Naive B cell (primary cell): ENCODE measurements at places on chromosomes 16 and 17.

DNA sequence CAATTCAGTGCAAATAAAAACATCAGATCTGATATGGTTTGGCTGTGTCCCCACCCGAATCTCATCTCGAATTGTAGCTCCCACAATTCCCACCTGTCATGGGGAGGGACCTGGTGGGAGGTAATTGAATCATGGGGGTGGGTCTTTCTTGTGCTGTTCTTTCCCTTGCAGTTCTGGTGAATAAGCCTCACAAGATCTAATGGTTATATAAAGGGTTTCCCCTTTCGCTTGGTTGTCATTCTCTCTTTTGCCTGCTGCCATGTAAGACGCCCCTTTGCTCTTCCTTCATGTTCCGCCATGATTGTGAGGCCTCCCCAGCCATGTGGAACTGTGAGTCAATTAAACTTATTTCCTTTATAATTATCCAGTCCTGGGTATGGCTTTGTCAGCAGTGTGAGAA, 68.9 kb upstream of the NFAT5 start:
- no peak for DNase-seq

GRCh38 chr17:7058831-7059447, 15.0 kb upstream of the SLC16A11 start:
- no peak for DNase-seq

GRCh38 chr17:72470734-72471133, 349.9 kb downstream of the SOX9 start:
- DNase-seq, result no peak

DNA sequence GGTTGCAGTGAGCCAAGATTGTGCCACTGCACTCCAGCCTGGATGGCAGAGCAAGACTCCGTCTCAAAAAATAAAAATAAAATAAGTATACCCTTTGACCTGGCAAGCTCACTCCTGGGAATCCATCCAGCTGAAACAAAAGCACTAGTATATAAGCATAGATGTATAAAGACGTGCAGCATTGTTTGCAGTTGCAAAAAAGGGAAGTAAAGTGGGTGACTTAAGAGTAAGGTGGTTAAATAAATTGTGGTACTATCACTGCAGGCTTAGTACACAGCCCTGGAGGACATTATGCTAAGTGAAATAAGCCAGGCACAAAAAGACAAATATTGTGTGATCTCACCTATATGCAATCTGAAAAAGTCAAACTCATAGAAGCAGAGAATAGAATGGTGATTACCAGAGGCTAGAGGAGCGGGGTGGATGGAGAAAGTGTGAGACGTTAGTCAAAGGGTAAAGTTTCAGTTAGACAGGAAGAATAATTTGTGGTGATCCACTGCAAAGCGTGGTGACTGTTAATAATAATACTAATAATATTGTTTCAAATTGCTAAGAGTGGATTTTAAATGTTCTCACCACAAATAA, 113.0 kb downstream of the MYO1D start:
- DNase-seq, result no peak

- DNase-seq, result no peak
These were observed 9.4 kb downstream of the SNX20 start for GRCh38 chr16:50671644-50672260.

DNA sequence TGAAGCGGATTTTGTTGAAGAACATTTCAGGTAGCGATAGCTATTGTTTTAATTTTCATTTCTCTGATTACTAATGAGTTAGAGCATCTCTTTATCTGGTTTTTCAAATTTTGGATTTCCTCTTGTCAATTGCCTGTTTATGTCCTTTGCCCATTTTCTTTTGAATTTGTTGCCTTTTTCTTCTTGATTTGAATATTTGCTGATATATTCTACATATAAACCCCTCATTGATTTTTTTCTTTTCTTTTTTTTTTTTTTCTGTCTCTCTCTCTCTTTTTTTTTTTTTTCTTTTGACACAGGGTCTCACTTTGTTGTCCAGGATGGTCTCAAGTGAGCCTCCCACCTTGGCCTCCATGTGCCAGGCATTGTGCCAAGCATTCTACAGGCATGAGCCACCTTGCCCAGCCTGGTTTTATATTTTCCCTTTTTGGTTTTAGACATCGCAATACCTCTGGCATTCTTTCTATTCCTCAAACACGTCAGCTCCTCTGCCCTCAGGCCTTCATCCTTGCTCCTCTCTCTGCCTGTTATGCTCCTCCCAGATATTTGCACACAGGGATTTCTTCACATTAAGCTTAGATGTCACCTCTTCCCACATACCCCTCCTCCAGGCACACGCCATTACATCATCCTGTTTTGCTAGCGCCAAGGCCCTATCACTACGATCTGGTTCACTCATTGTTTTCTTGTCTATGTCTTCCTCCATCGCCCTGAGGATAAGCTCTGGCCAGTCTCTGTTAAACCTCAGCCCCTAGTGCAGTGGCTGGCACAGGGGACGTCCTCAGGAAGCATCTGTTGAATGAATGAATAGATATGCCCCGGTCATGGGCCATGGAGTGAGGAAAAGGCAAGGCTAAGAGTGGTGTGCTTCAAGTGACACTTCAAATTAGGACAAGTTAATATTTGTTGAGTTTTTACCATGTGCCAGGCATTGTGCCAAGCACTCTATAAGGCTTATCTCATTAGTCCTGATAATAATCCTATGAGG, 8.6 kb downstream of the SARM1 start:
- no peak for DNase-seq

DNA sequence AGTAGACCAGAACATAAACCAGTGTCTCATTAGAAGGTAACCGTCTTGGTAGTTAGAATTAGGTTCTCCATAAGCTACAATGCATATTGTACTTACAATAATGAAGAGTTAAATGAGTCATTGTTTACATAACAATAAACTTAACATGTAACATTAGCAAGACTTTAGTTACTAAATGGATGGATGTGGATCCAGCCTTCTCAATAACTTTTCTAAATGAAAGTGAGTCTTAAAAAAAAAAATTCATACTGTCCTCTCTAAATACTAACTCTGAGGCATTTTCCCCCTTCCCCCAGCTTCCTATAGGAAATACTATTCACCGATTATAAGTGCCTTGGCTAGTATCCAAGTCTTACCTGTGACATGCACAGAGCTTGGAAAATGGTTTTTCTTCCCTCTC, 155.3 kb downstream of the CYB561 start:
- no peak for DNase-seq
